Activated naive CD8-positive, alpha-beta T cell treated with anti-CD3 and anti-CD28 coated beads, Interleukin-2, amount 10 ng/mL, durations not matched to agents 7 days and 5 days (primary cell): ENCODE measurements at places on chromosomes 7 and 10. TPM values are rescaled to one million over a fixed set of nuclear protein-coding genes. Genes with fewer than 3 reads are reported as not detected.

The VSTM4 gene
- not detected for total RNA-seq

The SEMA3C gene
- 0.11 TPM for total RNA-seq

The PRLHR gene
- total RNA-seq, result not detected

The PNLIPRP3 gene
- not detected for total RNA-seq

The EPDR1 gene
- total RNA-seq, result 0.25 TPM

The ADO gene
- total RNA-seq, result 23.2 TPM

The SFMBT2 gene
- total RNA-seq, result 52.4 TPM

The KIF11 gene
- 55.2 TPM for total RNA-seq

The PROSER2 gene
- total RNA-seq, result 1.2 TPM

DNA sequence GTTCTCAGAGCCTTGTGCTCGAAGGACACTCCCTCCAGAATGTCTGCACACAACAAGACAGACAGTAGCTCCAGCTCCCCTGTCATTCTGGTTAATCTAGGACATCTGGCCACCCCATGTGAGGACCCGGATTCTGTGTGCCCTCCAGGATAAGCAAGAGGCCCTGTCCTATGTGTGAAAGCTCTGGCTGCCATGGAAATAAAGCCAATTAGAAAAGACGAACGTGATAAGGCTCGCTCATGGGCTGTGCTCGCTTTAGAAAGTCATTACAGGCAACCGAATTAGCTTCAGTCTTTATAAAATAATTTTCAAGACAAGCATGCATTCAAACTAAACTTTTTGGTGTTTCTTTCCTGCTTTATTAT, 263.4 kb downstream of the INHBA start:
- no peak for DNase-seq

- no peak for DNase-seq
Measured at GRCh38 chr10:13998163-13998835, 332.4 kb downstream of the FRMD4A start.

- DNase-seq, result no peak
Measured at GRCh38 chr7:127766831-127767459, 115.0 kb downstream of the SND1 start.

- DNase-seq, result no peak
Measured at GRCh38 chr10:11907914-11908313, 84.8 kb downstream of the PROSER2 start.

- DNase-seq, result no peak
Measured at GRCh38 chr10:79079054-79079397, 10.3 kb downstream of the ZMIZ1 start.

DNA sequence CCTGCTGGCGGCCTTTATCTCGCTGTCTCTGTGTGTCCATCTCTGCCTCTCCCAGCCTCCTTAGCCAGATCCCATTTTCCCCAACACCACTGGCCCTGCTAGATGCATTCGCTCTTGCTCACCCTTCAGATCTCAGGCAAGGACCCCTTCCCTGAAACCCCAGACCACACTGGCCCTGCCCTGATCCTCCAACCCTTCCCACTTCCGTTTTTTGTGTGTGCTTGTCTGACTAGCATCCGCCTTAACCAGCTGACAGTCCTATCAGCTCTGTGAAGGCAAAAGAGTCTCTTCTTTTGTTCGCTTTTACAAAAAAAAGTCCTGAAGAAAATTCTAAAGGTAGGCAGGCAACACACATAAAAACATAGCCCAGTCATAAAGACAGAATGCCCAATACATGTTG, 28.7 kb downstream of the CHST15 start:
- no peak for DNase-seq

GRCh38 chr10:122148876-122149560, 122.1 kb upstream of the BTBD16 start:
- DNase-seq, result no peak

GRCh38 chr7:110209884-110210283, 881.0 kb upstream of the LRRN3 start:
- DNase-seq, result no peak

- no peak for DNase-seq
Measured at GRCh38 chr7:66355756-66356155, 150.6 kb downstream of the TPST1 start.

- DNase-seq, result peak; percentile 65
Measured at GRCh38 chr10:117537436-117537903, 5.1 kb upstream of the EMX2 start.

- DNase-seq, result no peak
Measured at GRCh38 chr7:106452031-106452851, 167.5 kb upstream of the NAMPT start.
